ENCODE measurements at places on chromosomes 12 and 14. TPM values are rescaled to one million over a fixed set of nuclear protein-coding genes. Genes with fewer than 3 reads are reported as not detected.

BHLHE41 gene
- total RNA-seq = under 0.01 TPM

SLC5A8 gene
- total RNA-seq = under 0.01 TPM

PCED1B gene
- under 0.01 TPM for total RNA-seq

SIX6 gene
- not detected for total RNA-seq

SLC17A8 gene
- not detected for total RNA-seq

KRT71 gene
- total RNA-seq = not detected

AMHR2 gene
- total RNA-seq = not detected

LMO3 gene
- total RNA-seq = not detected

CRIP1 gene
- total RNA-seq = 0.90 TPM

PIGH gene
- total RNA-seq = 9.2 TPM

PAH gene
- total RNA-seq = not detected

DNA sequence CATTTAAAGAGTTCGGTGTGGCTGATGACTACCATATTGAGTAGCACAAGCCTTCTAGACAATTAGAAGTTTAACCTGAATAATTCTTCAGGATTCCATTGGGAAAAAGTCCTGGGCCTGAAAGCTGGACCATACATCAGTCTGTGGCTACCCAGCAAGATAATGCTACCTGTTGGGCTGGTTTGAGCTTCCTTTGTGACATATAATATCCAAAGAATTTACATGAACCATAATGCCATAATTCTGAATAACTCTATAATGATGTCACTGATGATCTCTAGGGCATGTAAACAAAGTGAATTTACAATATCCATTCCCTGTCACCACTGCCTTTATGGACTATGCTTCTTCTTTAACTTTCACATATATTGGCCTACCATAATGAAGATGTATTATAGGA, 3.8 kb upstream of the YBX3 start:
- no peak for DNase-seq

DNA sequence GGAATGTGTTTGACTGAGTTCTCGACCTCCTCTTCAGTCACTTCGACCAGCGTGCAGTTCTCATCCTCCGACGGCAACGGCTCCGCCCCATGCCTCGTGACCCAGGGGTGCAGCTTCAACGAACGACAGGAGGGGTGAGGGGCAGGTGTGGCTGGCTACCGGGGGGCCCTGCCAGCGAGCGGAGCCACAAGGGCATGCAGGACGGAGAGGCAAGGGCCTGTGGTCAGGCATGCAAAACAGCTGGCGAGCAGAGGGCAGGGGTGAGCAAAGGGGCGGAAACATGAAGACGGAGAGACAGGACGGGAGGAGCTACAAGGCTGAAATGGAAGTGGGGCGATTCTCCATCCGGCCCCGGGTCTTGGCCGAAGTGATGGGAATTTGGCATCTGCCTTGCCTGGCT, 38.7 kb downstream of the P2RX4 start:
- no peak for DNase-seq

GRCh38 chr14:25904446-25904845, 693.4 kb downstream of the NOVA1 start:
- no peak for DNase-seq

GRCh38 chr12:25994901-25995625, 36.6 kb downstream of the RASSF8 start:
- DNase-seq = no peak

DNA sequence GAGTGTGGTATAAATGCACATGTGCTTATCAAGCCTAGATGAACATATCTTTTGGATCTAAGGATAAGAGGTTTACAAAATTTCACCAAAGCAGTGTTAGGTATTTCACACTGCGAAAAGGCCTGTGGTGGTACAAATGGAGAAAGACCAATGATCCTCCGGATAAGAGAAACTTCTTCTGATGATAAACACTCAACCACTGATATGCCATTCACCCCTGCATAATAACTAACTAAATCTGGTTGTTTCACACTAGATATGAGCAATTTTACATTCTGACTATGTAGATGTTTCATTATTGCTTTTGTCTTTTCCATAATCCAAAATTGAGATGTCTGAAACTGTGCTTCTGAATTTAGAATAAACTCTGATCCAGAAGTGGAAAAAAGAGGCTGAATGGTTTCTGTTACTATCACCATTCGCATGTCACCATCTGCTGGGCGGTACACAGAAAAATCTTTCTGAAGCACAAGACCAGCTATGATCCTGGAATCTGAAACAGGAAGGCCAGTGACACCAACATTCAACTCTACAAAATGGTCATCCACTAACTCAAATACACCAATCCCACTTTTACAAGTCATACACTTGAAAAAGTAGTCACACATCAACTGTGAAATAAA, 1.3 kb downstream of the BBS10 start:
- DNase-seq = peak; percentile 81

- no peak for DNase-seq
Measured at GRCh38 chr14:99250636-99251208, 21.3 kb downstream of the BCL11B start.

DNA sequence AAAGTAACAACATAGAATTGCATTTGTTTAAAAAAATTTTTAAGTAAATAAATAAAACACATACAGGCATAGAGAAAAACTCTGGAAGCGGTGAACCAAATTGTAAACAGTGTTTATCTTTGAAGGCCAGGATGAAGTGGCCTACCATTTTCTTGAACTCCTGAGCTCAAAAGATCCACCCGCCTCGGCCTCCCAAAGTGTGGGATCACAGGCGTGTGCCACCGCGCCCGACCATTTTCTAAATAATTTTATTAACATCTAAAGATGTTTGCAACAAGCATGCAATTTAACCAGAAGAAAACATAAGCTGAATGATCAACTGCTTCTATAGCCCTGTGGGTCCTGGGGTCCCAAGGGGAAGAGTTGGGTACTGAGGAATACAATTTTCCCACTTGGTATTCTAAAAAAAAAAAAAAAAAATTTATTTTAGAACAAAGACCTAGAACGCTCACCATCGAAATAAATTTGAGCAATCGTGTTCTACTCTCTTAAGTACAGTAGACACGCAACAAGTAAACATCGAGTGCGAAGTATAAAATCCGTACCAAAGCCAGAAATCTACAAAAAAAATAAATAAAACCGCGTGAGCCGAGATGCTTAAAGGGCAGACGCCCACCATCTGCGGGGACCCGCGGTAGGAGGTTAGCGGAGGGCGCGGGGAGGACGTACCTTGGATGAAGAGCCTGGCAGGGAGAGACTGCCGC, 484 bp downstream of the MIS18BP1 start:
- peak; percentile 41 for DNase-seq

DNA sequence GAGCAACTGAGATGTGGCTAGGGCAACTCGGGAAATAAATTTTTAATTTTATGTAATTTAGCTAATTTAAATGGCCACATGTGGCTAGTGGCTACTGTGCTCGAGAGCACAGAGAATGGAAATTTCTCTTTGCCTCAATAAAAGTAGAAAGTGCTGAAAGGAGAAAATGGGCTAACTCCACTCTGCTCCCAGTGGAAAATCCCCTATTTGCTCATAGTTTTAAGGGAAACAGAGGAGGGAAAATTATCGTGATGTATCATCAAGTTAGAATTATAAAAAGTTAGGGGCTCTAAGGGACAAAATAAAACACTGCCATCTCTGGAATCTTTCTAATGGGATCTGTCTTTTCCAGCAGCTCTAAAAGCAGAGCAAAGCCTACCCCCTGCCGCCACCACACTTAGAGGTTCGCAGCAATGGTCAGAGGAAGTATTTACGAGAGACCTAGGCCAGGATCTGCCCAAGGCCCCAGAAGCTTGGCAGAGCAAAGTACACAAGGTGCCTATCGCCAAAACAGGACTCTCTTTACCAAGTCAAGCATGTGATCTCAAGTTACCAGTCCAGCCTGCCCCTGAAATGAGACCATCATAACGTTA, 220.7 kb downstream of the PPM1H start:
- no peak for DNase-seq

GRCh38 chr14:96146131-96146771, 58.4 kb upstream of the BDKRB2 start:
- DNase-seq = peak; percentile 83

- no peak for DNase-seq
Measured at GRCh38 chr12:20280515-20280914, 87.8 kb upstream of the PDE3A start.

GRCh38 chr12:49894751-49895148, 8.9 kb downstream of the FAIM2 start:
- no peak for DNase-seq

DNA sequence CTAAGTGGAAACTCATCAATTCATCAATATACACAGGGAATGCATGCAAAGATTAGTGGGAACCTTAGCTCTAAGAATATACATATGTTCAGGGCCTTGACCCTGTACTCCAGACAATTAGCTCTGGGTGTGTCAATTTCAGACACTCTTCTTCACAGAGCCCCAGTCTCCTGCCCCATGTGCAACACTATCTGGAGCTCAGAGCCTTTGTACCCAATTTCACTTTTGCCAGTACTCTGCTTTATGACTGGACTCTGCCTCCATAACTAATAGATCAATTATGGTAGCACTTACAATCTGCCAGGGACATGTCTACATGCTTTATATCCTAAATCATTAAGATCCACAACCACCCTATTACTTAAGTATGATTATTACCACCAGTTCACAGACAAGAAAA, 152.5 kb upstream of the PLEKHG7 start:
- no peak for DNase-seq

DNA sequence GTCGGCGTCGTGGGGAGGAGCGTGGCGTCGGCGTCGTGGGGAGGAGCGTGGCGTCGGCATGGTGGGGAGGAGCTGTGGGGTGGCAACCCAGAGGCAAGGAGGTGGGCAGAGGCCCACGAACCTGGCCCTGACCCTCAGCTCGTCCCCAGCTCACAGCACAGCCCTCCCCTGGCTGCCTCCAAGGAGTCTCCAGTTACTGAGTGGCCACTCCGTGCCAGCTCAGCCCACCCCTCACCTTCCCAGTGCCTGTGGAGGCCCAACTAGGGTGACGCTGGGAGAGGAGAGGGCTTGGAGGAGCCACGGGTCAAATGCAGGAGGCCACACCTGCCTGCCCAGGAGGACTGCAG, 5.8 kb downstream of the ADSS1 start:
- no peak for DNase-seq

DNA sequence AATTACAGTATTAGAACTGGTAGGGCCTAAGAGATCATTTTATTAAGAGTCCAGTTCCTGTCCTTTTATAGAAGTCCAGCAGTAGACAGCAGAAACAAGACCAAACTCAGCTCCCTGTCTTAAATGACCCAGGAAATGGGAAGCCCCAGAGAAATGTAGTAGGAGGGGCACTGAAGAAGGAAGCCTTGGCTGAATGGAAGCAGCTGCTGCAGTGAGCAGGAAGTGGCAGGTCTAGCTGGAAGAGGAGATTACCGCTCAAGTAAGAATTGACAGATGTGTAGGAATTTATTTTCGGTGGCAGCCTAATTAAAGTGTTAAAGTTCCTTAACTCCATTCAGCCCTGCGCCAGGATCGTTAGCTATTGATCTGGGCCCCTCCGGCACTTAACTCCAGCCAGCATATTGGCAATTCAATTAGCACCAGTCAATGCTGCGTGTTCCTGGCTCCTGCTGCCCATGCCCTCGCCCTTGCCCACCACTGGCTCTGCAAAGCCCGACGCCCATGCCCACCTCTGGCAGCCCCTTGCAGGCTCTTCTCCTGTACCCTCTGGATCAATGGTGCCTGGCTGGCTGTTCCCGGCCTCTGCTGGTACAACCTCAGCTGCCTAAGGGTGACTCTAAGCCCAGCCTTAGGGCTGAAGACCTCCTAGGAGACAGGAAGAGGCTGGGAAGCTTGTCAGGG, 21.1 kb downstream of the ZFHX2 start:
- no peak for DNase-seq

- DNase-seq = no peak
Measured at GRCh38 chr12:132046561-132046960, 96.8 kb downstream of the EP400 start.

DNA sequence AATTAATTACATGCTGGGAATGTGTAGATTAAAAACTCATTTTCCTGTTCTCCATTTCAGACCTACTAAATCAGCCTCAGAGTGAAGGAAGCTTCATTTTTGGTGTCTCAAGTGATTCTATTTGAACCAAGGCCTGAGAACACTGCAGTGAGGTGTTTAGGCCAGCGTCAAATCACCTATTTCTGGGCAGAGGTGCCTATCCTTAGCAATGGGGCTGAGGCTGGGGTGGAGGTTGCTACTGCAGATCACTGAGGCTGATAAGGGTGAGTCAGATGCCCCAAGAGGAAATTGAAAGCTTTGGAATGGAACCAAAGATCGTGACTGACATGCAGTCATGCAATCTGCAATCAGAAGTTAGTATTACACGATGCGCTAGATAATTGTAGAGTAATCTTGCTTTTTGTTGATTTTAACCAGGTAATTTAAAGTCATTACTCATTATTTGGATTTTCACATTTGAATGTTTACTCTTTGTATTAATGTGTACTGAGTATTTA, 4.4 kb downstream of the TXNRD1 start:
- DNase-seq = peak; percentile 86

GRCh38 chr14:64434528-64434927, 30.8 kb upstream of the AKAP5 start:
- DNase-seq = no peak

DNA sequence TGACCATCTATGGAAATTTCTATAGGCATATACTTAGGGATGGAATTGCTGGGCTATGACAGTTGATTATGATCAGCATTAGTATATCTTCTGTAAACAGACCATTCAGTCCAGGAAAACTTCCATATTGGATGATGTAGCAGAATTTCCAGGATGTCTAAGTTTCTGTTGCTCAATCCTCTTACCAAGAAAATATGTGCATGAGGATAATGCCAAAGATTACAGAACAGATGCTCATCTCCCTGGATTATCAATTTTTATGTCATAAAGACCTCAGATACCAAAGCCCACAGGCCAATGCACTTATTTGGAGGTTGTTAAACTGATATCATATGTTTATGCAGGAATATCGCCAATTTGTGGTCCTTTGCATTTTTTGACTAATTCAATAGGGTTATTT, 354.4 kb upstream of the FLRT2 start:
- DNase-seq = no peak

DNA sequence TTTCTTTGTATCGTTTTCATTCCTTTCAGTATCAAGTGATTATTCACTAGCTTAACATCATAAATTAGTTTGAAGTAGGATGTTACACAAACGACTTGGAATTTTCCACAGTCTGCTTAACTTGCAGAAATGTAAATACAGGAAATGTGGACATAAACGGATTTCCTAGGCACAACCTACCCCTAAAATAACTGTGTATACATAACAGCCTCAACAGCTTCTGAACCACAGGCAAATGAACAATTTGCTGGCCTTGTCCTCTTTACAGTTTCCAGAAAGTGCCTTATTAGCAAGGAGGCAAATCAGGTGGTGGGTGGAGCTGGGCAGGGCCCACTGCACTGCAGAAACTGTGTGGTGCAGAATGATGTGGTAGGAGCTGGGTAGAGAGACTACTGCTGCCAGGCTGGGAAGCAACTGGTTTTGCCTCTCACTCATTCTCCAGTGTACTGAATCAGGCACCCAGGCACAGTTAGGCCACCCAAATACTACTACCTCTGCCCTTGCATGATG, 14.1 kb downstream of the DRAM1 start:
- peak; percentile 74 for DNase-seq

- DNase-seq = no peak
Measured at GRCh38 chr14:97866195-97866594, 1069.0 kb downstream of the VRK1 start.

GRCh38 chr12:232731-233614, 19.0 kb upstream of the SLC6A12 start:
- no peak for DNase-seq

All from dermis microvascular lymphatic vessel endothelial cell (primary cell).